WERI-Rb-1 (cell line): ENCODE measurements at places on chromosomes 11 and 22.

GRCh38 chr11:12195768-12196167, 85.4 kb downstream of the MICAL2 start:
- no peak for DNase-seq

GRCh38 chr22:48926643-48927042, 901.0 kb downstream of the BRD1 start:
- DNase-seq: no peak

DNA sequence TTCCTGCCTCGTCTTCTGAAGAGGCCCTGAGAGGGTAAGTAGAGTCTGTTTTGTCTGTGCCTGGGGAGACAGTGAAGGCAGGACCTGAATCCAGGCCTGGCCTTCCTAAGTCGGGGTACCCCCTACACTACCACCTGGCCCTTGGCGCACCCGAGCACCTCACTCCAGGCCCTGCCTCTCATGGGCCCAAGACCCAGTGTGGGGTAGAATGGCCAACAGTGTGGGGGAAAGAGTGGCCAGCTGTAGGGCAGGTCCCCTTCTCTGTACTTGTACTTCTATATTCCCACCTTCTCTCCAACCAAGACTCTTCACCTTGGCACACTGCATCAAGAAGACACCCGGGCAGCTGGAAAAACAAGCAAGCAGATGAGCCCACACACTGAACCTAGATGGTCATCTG, 22.4 kb upstream of the BID start:
- DNase-seq: no peak

DNA sequence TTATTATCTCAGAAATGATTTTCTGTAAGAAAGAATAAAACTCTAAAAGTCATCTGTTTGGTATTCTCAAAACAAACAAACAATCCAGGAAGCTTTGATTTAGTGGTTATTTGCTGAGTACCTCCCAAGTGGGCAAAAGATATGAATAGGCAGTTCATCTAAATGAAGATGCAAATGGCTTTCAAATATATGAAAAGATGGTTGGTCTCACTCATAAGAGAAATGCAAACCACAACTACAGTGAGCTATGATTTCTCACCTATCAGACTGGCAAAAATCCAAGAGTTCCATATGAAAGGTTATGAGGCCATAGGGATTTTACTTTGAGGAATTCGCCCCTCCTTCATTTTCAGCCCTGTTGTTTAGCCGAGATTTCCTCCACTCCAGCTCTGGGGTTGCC, 11.3 kb upstream of the P2RY2 start:
- DNase-seq: no peak

DNA sequence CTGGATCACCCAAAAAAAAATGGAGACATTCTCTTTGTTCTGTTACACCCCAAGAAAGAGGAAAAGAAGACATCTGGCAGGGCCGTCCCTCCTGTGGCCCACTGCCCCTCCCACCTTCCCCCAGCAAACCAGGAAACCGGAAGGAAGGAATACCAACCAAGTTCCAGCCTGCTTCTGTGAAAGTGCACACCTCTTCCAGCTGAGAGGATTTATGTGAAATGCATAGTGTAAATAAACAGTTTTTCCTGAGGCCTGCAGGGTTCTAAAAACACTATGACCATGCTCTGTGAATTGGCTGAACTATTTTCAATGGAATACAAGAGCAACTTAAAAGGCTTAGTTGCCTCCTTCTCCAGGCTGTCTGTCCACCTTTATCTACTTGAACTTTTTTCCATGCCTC, 50.0 kb upstream of the CHST1 start:
- DNase-seq: no peak

DNA sequence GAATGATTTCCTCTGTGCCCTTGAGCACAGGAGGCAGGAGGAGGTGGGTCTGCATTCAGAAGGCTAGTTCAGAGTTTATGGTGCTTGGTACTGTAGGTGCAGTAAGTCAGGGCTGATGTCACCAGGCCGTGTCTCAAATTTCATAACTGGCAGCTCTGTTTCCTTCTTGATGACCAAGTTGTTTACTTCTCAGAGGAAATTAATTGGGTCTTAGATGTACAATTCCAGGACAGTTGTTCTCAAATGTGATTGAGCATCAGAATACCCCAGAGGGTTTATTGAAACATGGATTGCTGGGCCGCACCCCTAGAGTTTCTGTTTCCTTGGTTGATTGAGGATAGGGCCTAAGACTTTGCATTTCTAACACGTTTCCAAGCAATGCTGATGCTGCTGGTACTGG, 6.2 kb downstream of the AMOTL1 start:
- DNase-seq: no peak

- DNase-seq: peak; percentile 85
These were observed 8.4 kb upstream of the CCKBR start for GRCh38 chr11:6251120-6251733.

GRCh38 chr22:38494939-38495338, 11.2 kb downstream of the DDX17 start:
- DNase-seq: no peak

DNA sequence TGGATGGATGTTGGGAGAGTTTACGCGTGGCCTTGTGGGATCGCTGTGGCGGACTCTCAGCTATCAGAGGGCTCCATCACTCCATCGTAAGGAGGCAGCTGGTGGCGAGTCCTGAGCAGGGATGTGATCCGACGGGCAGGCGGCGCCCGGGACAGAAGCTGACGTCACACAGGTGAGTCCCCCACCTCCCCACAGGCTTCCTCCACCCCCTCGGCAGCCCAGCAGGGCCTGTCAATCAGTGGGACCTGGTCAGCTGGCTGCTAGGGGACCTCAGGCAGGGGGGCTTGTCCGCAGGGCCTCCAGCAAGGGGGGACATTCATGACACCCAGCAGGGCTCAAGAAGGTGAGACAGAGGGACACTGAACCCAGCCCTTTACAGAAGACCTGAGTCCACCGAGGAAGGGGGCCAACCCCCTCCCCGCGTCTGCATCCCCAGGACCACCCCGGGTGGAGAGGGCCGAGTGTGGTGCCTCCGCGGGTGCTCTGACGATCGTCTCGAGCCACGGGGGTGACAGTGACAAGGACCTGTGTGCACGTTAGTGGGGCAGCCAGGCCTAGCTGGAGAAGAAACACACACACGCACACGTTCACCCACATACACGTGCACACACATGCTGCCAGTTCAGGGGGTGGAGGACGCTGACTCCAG, 7.1 kb downstream of the HRAS start:
- DNase-seq: peak; percentile 7

DNA sequence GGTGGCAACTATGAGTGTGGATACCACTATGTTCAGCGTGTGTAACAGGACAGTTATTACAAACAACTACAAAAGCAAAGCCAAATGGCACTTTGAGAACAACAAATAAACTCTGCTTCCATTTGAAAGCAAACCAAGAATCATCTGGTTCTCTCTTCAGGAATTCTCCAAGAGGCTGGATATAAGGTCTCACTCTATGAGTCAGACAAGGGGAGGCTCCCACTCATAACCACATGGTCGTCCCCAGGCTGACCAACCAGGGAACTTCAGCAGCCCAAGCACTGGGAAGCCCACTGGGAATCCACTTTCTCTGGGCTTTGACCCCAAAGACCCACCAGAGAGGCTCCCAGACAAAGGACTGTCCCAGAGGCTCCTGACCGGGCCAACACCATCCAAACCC, 35.3 kb downstream of the DGCR2 start:
- DNase-seq: no peak

- no peak for DNase-seq
These were observed 104.6 kb upstream of the SORL1-AS1 start for GRCh38 chr11:121557348-121557747.

- no peak for DNase-seq
These were observed 37.4 kb downstream of the CEP57 start for GRCh38 chr11:95827696-95828095.

DNA sequence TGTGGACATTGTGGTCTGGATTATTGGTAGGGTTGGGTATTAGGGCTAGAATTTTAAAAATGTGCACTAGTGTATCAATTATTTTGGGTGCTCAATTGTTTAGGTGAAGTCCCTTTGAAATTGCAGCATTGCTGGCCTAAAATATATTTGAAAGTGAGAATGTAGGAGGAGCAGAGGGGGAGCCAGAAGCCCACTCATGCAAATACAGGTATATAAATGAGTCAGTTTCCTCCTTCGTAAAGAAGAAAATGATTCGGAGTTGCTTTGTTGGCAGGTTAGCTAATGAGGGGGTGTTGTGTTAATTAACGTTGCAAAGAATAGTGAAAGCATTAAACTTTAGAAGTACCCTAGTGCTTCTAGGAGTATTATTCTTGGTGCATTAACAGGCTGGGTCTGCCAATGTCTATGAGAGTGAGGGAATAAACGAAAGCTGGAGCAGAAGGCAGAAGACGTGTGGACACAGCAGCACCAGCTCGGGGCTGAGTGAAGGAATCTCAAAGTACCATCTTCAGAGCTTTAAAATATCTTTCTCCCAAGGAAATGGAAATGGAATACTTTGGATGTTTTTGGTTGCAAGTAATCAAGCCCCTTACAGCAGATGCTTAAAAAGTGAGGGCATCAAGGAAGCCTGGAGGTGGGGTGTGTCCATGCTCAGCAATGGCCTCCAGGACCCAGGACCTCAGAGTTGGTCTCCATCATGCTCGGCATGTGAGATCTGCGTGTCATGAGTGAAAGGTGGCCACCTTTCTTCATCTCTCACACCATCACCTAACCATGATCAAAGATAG, 522.9 kb downstream of the NTM start:
- no peak for DNase-seq

DNA sequence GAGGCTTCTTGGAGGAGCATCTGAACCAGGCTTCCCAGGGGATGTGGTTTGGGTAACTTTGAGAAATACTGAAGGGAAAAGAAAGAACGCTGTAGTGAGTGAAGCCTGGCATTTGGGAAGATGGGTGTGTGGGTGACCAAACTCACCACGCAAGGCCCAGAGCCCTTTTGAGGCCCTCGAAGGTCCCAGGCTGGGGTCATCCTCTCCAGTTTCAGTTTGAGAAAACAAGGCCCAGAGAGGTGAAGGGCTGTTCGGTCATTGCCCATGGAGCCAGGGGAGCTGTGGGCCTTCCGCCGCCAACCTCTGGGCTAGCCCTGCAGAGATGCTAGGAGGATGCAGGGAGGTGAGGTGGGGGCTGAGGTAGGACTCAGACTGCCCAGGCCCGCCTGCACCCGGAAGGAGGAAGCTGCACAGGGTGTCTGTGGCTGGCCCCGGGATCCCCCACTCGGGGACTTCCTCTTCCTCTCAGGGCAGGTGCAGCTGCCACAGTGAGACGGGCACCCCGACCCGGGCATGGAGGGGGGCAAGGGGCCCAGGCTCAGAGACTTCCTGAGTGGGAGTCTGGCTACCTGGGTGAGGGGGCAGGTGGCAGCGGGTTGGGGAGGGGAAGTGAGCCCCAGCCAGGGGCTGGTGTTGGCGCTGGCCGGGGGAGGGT, at the start of gene CCDC88B:
Gene CCDC88B, plus strand, starts transcription at position 451 of the 655 bp plus-strand sequence. Its CDS starts 63 bp downstream, at position 514.
- peak; percentile 10 for DNase-seq

DNA sequence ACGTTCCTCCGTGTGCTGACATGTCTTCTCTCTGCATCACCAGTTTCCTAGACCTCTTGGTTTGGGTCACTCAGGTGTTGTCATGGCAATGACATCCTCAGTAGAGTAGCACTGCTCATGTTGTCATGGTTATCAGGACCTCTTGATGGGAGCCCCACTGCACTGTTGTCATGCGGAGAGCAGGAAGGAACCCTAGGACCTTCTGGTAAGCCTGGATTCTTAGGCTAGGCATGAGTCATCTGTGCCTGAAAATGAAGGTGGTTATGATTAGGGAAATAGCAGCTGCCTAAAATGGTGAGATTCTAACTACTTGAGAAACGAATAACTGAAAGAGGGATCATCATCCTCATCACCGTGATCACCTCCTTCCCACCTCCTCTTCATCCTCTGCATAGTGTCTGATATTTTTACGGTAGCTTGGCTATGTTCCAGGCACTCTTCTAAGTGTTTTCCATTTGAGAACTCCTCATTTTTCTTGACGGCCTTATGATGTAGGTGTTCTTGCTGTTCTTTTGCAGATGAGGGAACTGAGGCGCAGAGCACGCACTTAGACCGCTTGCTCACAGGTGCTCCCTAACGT, 858.4 kb downstream of the NTM start:
- no peak for DNase-seq

- DNase-seq: no peak
These were observed 12.7 kb downstream of the SDHAF2 start for GRCh38 chr11:61442616-61443015.
